Activated B cell treated with CpG ODN at 0.5 μM for 24 hours (primary cell): ENCODE measurements at places on chromosomes 2 and 18. TPM values are rescaled to one million over a fixed set of nuclear protein-coding genes. Genes with fewer than 3 reads are reported as not detected.

The SUMO1 gene
- total RNA-seq, result 78.8 and 83.9 TPM in 2 replicates

The ESPNL gene
- total RNA-seq, result 0.27 and 0.42 TPM in 2 replicates

The AQP12A gene
- total RNA-seq, result not detected in 2 replicates

The ASXL3 gene
- total RNA-seq, result not detected in 2 replicates

The SLC5A7 gene
- total RNA-seq, result not detected in 2 replicates

The RBKS gene
- 2.5 and 3.1 TPM in 2 replicates for total RNA-seq

The SERPINE2 gene
- total RNA-seq, result 0.98 and 1.1 TPM in 2 replicates

The GALR1 gene
- total RNA-seq, result not detected in 2 replicates

The DSC3 gene
- total RNA-seq, result not detected in 2 replicates

The DAPL1 gene
- not detected in 2 replicates for total RNA-seq

The UGT1A5 gene
- not detected in 2 replicates for total RNA-seq

The BOLL gene
- not detected in 2 replicates for total RNA-seq

The IGFBP5 gene
- not detected in 2 replicates for total RNA-seq

The HOXD8 gene
- not detected in 2 replicates for total RNA-seq

The ARHGAP28 gene
- not detected in 2 replicates for total RNA-seq

The LINC00305 gene
- total RNA-seq, result not detected in 2 replicates

The RGPD4 gene
- total RNA-seq, result 0.07 TPM in 1 of 2 replicates, not detected in the other

The PHLPP1 gene
- 13.7 and 16.1 TPM in 2 replicates for total RNA-seq

The ABCA12 gene
- total RNA-seq, result not detected in 2 replicates

The PDE1A gene
- not detected in 2 replicates for total RNA-seq

The RBFA gene
- total RNA-seq, result 21.6 and 23.3 TPM in 2 replicates

The PTPN2 gene
- total RNA-seq, result 66.4 and 76.5 TPM in 2 replicates

The COL5A2 gene
- 0.13 and 0.24 TPM in 2 replicates for total RNA-seq

The NEB gene
- total RNA-seq, result 1.2 and 2.0 TPM in 2 replicates

The PRSS56 gene
- total RNA-seq, result not detected in 2 replicates

The LYG1 gene
- total RNA-seq, result 1.5 and 1.9 TPM in 2 replicates

The LCT gene
- total RNA-seq, result not detected in 2 replicates

The ANKRD53 gene
- 0.71 and 2.5 TPM in 2 replicates for total RNA-seq

The ELOA2 gene
- not detected in 2 replicates for total RNA-seq

The EML6 gene
- 25.3 and 31.5 TPM in 2 replicates for total RNA-seq

The SKOR2 gene
- total RNA-seq, result not detected in 2 replicates

The HOXD12 gene
- not detected in 2 replicates for total RNA-seq

The PAX3 gene
- total RNA-seq, result not detected in 2 replicates

The ESCO1 gene
- total RNA-seq, result 18.2 and 19.6 TPM in 2 replicates

The AP1S3 gene
- total RNA-seq, result 46.0 and 46.3 TPM in 2 replicates

The UGT1A4 gene
- not detected in 2 replicates for total RNA-seq

The NCKAP1 gene
- total RNA-seq, result 0.22 TPM in 1 of 2 replicates, not detected in the other

The GDF7 gene
- total RNA-seq, result 5.9 and 6.7 TPM in 2 replicates

The ERICH2 gene
- total RNA-seq, result not detected in 2 replicates

The SS18 gene
- 86.4 and 99.7 TPM in 2 replicates for total RNA-seq

The MC4R gene
- total RNA-seq, result not detected in 2 replicates

The MROH2A gene
- total RNA-seq, result not detected in 2 replicates

The CD28 gene
- 0.44 TPM in 1 of 2 replicates, not detected in the other for total RNA-seq

The MEP1B gene
- total RNA-seq, result 0.09 TPM in 1 of 2 replicates, not detected in the other

The IL36RN gene
- total RNA-seq, result not detected in 2 replicates

The CYRIA gene
- total RNA-seq, result 72.7 and 76.1 TPM in 2 replicates

The CD8B2 gene
- total RNA-seq, result not detected in 2 replicates

The ATP8B1 gene
- 0.42 and 0.69 TPM in 2 replicates for total RNA-seq

The ANKRD23 gene
- total RNA-seq, result 6.1 and 7.3 TPM in 2 replicates

The GAL3ST2 gene
- 0.15 TPM in 1 of 2 replicates, not detected in the other for total RNA-seq
